ENCODE measurements at places on chromosomes 3 and 15. TPM values are rescaled to one million over a fixed set of nuclear protein-coding genes. Genes with fewer than 3 reads are reported as not detected.

- DNase-seq = no peak
- no peaks in the 10 kb centered on the region for H3K36me3 ChIP-seq
- no peak overlapping the region for H3K27ac ChIP-seq
Measured at GRCh38 chr3:28067014-28067413, 174.4 kb upstream of the CMC1 start.

The LXN gene
- 26.6 TPM for total RNA-seq

The DISP2 gene
- total RNA-seq = 0.12 TPM

DNA sequence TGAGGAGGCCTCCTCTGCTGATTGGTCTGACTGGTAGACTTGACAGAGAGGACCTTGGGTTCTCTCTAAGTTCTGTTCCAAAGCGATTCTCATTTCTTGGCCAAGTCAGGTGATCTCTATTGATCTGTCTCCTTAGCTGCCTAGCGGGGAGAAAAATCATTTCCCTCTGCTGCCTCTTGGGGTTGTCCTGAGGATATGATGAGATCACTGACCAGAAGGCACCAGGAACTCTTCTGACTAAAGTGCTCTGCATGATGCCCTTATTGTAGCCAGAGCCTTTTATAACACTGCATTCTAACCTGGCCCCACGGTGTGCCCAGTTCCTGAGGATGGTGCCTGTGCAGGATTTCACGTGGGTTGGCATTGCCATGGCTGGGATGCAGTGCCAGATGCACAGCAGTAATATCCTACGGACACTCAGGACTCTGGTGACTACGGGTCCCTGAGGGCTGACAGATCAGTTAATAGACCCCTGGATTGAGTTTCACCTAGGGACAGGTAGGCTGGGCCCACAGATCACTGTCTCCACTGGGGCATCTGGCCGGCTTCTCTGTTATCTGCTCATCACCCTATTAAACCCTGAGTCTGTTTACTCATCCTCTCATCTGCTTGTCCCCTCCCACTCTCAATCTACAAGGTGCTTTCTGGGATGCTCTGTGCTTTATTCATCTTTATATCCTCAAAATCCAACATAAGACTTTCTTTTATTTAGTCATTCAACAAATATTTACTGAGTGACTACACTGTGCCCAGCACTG lies 3.9 kb upstream of the HEG1 start:
- no peak overlapping the region for H3K27ac ChIP-seq
- H3K27me3 ChIP-seq = no peaks in the 10 kb centered on the region
- no peak overlapping the region for H3K4me3 ChIP-seq
- peaks cover 22% of the 10 kb centered on the region for H3K4me1 ChIP-seq
- H3K36me3 ChIP-seq = no peaks in the 10 kb centered on the region
- no peak for DNase-seq

The SCG5 gene
- total RNA-seq = 2.0 TPM

GRCh38 chr3:10391391-10391790 lies 70.5 kb upstream of the SEC13 start:
- no peak overlapping the region for H3K4me3 ChIP-seq
- no peak overlapping the region for H3K27ac ChIP-seq
- H3K4me1 ChIP-seq = no peaks in the 10 kb centered on the region
- no peak for DNase-seq
